ENCODE measurements at places on chromosomes 6 and 20.

DNA sequence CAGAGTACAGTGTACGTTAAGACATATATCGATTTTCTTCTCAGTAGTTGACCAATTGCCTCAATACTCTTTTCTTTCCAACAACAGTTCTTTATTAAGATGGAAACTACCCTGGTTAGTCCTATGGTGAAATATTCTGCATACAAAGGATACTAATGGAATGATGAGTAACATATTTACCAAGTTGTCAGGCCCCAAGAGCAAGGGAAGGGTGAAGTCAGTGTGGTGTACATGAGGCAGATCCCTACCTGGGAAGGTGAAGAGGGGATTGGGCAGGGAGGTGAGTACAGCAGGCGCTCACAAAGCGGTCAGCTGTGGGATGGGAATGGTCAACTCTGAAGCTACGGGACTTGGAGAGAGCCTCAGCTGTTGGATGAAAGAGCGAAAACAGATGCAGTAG, 29.7 kb downstream of the GJA1 start:
- no peak for DNase-seq

DNA sequence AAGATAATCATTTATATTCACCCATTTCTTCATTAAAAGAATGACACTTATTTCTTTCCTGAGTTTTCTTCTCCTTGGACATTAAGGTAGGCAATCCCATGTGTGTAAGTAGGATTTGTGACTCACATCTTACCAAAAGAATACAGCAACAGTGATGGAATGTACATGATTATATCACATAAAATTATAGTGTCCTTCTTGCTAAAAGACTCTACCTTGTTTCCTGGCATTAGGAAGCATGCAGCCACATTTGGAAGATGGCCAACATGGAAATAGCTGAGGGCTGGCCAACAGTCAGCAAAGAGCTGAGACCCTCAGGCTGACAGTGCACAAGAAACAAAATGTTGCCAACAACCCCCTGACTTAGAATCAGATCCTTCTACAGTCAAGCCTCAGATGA, 327.9 kb upstream of the MARCKS start:
- no peak for DNase-seq

DNA sequence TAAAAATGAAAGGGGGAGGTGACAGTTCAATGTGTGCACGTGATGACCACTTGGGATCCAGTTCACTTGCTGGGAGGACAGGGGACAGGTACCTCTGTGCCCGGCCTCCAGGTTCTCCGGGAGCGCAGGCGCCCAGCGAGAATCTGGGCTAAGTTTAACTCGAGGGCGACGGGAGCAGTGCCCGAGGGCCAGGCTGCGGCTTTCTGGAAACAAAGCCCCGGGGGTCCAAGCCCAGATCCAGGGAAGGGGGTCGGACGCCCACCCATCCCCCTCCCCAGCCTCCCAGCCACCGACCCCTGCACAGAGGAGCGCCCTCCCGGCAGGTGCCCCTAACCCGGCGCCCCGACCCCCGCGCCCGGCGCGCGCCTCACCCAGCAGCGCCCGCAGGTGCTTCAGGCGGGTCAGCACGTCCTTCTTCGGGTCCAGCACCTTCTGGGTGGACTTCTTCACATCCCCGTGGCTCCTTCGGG, 405 bp downstream of the RALGAPA2 start:
- DNase-seq = no peak

DNA sequence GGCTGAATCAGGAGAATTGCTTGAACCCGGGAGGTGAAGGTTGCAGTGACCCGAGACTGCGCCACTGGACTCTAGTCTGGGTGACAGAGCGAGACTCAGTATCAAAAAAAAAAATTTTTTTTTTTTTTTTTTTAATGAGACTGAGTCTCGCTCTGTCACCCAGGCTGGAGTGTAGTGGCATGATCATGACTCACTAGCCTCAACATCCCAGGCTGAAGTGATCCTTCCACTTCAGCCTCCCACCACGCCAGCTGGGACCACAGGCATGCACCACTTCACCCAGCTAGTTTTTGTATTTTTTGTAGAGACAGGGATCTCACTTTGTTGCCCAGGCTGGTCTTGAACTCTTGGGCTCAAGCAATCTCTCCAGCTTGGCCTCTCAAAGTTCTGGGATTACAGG, 53.3 kb downstream of the MYO6 start:
- no peak for DNase-seq

- no peak for DNase-seq
Observed at GRCh38 chr20:6671829-6672228, 95.7 kb upstream of the BMP2 start.

- no peak for DNase-seq
Observed at GRCh38 chr20:9022376-9022775, 46.5 kb upstream of the PLCB4 start.

GRCh38 chr6:148306286-148306685, 36.4 kb upstream of the SASH1 start:
- DNase-seq = no peak

- no peak for DNase-seq
Observed at GRCh38 chr6:136016228-136017225, 165.0 kb downstream of the PDE7B start.

DNA sequence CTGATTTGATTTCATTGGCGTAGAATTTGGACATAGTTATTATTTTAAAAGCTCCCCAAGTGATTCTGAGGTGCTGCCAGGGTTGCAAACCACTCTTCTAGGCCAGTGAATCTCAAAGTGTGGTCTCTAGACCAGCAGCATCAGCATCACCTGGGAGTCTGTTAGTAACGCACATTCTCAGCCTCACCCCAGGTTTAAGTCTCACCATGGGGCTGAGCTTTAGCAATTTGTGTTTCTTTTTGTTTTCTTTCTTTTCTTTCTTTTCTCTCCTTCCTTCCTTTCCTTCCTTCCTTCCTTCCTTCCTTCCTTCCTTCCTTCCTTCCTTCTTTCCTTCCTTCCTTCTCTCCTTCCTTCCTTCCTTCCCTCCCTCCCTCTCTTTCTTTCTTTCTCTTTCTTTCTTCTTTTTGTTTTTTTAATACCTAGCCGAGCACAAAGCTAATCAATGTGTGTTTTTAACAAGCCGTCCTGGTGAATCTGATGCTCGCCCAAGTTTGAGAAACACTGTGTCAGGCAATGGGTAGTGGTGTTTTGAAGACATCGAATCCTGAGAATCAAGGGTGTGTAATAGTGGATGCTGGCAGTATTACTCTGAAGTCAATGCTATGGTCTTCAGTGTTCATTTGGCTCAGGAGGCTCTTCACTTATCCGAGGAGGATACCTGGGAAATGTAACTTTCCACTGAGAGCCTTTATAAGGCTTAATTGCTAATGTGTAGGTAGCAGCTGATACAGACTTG, 104.9 kb downstream of the SLX4IP start:
- no peak for DNase-seq

DNA sequence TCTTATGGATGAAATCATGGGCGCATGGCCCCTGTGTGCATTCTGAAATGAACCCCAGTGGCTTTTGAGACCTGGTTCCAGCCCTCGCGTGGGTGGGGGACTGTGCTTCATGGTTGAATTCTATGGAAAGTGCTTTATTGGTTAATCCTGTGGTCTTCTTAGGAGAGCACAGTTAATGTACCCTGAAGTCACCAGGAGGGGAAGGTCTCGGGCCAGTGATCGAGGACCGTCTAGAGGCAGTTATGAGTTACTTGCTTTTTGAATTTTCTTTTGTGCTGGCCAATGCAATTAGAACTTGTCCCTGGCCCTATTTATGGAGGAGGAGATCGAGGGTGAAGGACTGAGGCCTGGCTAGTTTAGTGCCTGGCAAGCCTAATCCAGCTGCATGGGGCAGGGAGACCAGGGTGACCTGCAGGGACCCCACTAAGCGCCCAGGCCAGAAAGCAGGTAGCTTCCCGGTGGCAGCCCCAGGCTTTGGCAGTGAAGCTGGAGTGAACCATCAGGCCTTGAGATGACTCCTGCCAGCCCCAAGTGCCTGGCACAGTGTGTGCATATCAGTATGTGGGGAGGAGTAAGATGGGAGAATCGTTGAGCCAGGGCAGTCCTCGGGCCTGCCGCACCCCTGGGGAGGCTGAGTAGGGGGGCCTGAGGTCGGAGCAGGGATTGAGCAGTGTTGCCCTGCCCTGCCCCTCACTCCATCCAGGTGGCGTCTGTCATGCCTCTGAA, 144.6 kb upstream of the RNF24 start:
- no peak for DNase-seq

- no peak for DNase-seq
Observed at GRCh38 chr20:51902933-51903332, 100.6 kb upstream of the SALL4 start.

GRCh38 chr20:37564388-37565133, 36.9 kb upstream of the BLCAP start:
- no peak for DNase-seq

- no peak for DNase-seq
Observed at GRCh38 chr6:83853178-83854000, at the start of gene RIPPLY2. Gene RIPPLY2 (plus strand): TSS chr6:83853360. CDS start chr6:83853417, 57 bp downstream.

GRCh38 chr6:23173234-23173633, 603.9 kb downstream of the HDGFL1 start:
- no peak for DNase-seq

Data from activated naive CD8-positive, alpha-beta T cell treated with anti-CD3 and anti-CD28 coated beads, Interleukin-2, amount 50 U/mL, for 16 hours (primary cell).